ENCODE measurements at places on chromosomes 7 and 10.

- no peak for DNase-seq
These were observed 89.4 kb downstream of the CTNNA3 start for GRCh38 chr10:67606572-67606971.

DNA sequence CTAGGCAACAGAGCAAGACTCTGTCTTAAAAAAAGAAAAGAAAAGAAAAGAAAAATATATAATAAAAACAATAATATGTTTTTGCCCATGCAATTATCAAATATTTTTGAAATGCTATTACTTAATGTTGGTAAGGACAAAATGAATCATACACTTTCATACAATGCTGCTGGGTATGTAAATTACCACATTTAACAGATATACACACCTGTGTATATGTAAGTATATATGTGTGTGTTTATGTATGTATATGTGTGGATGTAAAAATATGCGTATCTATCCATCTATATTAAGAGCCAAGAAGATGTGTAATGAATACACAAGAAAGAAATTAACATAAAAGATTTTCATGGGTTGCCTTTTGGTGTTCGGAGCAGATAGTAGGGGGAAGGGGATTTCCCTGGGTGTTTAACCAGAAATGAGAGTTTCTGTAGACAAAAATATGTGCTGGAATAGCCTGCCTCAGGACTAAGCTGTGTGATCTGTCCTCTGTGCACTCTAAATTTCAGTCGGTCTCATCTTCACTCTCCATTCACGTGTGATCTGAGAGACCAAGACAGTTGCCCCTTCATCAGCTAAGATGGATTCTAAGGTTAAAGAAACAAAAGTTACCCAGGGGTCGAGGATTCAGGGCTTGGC, 61.2 kb downstream of the PRKCQ start:
- DNase-seq, result no peak

- DNase-seq, result no peak
These were observed 457.3 kb upstream of the NFE2L3 start for GRCh38 chr7:25694699-25695098.

DNA sequence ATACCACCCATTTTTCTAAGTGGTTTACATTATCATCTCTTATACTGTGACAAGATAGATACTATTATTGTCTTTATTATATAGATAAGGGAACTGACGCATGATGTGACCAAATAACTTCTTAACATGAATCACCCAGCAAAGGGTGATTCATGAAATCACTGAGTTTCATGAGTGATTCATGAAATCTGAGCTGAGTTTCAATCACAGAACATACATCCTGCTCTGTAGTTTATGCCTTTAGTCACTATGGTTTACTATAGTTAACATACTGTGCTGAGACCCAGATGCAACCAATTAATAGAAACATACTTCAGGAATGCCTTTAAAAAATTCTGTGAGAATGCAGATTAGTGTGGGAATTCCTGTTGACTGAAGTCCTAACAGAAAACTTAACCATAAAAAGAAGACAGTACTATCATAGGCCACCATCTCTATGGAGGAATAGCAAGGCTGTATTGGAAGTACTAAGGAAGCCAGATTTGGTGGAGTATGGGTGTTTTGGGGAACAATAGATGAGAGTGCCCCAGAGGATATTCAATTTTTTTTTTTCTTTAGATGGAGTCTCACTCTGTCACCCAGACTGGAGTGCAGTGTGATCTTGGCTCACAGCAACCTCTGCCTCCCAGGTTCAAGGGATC, 43.1 kb upstream of the SEMA3A start:
- DNase-seq, result no peak

DNA sequence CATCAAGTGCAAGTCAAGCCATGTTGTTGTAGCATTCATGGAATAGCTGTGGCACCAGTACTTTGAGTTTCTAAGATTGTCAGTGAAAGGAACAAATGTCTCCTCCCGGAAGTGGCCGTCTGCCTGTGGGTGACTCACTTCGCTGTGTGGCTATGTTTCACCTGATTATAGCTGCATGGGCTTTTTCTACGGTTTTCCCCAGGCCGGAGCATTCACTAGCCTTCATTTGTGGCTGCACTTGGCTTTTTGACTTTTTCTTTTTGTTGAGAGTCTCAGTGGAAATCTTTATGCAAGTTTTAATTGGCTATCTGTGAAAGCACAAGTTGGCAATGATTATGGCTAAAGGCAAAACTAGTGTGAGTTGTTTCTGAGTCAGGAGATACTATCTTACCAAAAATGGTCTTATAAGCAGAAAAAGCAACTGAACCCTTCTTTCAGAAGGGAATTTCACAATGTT, 35.0 kb downstream of the SRI start:
- DNase-seq, result no peak

GRCh38 chr7:143885951-143886350, 16.0 kb downstream of the TCAF1 start:
- DNase-seq, result no peak
